Activated CD4-positive, alpha-beta memory T cell treated with anti-CD3 and anti-CD28 coated beads, Interleukin-2, amount 10 ng/mL, durations not matched to agents 7 days and 5 days (primary cell): ENCODE measurements at places on chromosomes 7 and 10. TPM values are rescaled to one million over a fixed set of nuclear protein-coding genes. Genes with fewer than 3 reads are reported as not detected.

OR2A1 gene
- not detected for total RNA-seq

RBP4 gene
- total RNA-seq, result not detected

GRCh38 chr7:44318332-44318731 lies 7.1 kb downstream of the CAMK2B start:
- no peak for DNase-seq
- H3K36me3 ChIP-seq, result no peaks in the 10 kb centered on the region
- H3K27me3 ChIP-seq, result peaks cover 36% of the 10 kb centered on the region
- no peaks in the 10 kb centered on the region for H3K4me1 ChIP-seq
- no peak overlapping the region for H3K4me3 ChIP-seq
- no peak overlapping the region for H3K27ac ChIP-seq

- H3K27me3 ChIP-seq, result no peaks in the 10 kb centered on the region
- H3K27ac ChIP-seq, result no peak overlapping the region
- no peaks in the 10 kb centered on the region for H3K4me1 ChIP-seq
- DNase-seq, result no peak
Observed at GRCh38 chr7:154946166-154946565, 56.8 kb downstream of the PAXIP1 start.

- H3K27me3 ChIP-seq, result no peaks in the 10 kb centered on the region
- H3K27ac ChIP-seq, result no peak overlapping the region
- peaks cover 12% of the 10 kb centered on the region for H3K36me3 ChIP-seq
- DNase-seq, result no peak
Observed at GRCh38 chr10:122421054-122421625, 33.3 kb upstream of the ARMS2 start.

- peak within 1 kb of the TSS; percentile 76 for H3K4me3 ChIP-seq
- peaks cover 16% of the 10 kb centered on the region for H3K4me1 ChIP-seq
- H3K27me3 ChIP-seq, result peaks cover 36% of the 10 kb centered on the region
- no peak within 1 kb of the TSS for H3K27ac ChIP-seq
Observed at GRCh38 chr10:58512491-58513187, at the start of gene BICC1. BICC1 (plus strand) TSS chr10:58512872; CDS start chr10:58513144, 272 bp downstream.

PAPOLB gene
- total RNA-seq, result not detected
